ENCODE measurements at places on chromosomes 3 and 15.
A peak's percentile ranks its signal among the peaks of the same experiment; 100 is the strongest.

DNA sequence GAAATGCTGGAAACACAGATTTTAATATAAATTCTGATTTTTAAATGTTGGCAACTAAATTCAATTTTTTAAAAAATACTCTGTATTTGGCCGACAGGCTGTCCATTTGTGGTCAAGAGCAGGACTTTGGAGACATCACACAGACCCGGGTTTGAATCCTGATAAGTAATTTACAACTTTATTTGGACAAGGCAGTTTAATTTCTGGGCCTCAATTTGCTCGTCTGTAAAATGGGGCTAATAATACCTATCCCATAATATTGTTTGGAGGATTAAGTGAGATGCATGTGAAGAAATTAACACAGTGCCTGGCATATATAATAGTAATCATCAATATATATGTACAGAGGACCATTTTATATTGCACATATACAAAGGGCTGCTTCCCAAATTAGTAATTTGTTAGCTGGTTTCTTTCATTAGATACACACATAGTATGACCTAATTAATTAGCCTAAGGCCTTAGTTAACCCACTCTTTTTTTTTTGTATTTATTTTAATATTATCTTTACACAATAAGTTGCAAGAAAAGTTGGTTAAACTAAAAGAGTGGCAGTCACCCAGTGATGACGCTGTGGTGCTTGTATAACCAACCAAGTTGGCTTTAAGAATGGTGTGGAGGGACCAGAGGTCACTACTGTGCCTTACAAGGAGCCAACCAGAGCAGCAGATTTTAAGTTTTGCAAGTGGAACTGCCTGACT lies 665 bp downstream of the PIGB start:
- DNase-seq: no peak

DNA sequence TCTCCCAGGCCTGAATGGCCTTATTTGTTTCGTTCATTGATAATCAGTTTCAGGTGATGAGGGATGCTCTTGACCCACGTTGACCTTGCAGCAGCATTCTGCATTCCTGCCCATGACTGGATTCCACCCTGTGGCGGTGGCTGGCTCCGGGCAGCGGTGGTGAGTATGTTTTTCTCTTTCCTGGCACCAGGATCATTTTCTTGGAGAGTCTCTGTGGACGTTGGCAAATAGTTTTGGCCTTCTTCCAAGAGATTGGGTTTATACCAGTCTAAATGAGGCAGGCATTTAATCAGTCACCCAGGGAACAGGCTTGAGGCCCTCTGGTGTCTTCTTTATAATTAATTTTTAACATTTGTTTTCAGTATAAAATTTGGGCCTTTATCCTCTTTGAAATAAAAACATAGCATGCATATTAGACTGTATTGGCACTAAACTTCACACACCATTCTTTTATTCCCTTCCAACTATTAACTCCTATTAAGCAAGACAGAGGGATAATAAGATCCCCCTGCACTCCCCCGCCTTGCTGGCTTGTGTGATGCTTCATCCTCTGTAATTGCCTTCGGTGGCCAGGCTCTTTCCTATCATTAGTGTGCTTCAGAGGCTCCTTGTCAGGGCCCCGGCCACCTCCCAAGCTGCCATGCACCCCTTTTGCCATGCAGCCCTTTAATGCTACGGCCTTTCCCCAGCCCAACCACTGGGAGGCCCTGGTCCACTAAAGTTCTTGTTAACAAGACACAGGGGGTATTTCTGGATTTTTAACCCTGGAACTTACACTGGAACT lies 176.2 kb upstream of the TOPAZ1 start:
- no peak for DNase-seq

DNA sequence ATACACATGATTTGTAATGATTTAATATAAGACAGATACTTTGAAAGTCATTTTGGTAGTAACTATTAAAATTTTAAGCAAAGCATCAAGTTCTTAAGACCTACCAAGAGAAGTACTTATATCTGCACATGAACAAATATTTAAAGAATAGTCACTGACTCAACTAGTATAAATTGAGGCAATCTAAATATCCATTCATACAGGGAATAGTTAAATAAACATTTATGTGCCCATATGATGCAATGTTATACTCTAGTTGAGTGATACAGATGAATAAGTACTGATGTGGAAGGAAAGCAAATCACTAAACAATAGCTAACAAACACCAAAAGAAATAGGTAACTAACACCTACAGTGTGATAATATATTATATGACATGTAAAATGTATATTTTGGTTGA lies 527.7 kb downstream of the EPHA3 start:
- no peak for DNase-seq

GRCh38 chr3:189262746-189263145 lies 91.0 kb downstream of the TPRG1 start:
- no peak for DNase-seq

- no peak for DNase-seq
Observed at GRCh38 chr3:105865867-105866350, 2.9 kb downstream of the CBLB start.

- no peak for DNase-seq
Observed at GRCh38 chr15:97712530-97712929, 248.0 kb upstream of the ARRDC4 start.

DNA sequence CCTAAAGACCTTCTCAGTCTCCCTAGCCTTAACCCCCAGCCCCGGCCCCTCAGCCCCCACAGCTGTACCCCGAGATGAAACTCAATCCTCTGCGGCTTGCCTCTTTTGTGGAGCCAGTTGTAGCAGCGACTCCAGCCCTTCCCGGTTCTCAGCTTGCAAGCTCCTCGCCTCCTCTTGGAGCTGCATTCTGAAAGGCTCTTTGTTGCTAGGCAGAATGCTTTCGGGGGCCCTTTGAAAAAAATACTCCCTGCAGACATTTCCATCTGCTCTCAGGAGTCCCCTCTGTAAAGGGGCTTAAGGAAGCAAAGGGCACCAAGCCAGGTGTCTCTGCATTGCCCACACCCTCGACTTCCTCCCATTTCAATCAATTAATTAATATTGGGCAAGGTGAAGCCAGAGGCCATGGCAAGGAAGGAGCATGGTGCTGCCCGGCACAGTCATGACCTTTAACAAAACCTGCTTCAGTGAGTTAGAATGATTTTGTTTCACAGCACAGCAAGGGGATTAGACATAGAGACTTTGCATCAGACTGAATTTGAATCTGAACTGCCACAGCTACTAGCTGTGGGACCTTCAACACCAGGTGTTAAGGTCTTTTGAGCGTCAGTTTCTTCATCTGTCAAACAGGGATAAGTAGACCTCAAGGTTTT lies 65.5 kb downstream of the SRGAP3 start:
- DNase-seq: peak; percentile 62

GRCh38 chr3:148042663-148043445 lies 633.7 kb downstream of the ZIC1 start:
- no peak for DNase-seq

DNA sequence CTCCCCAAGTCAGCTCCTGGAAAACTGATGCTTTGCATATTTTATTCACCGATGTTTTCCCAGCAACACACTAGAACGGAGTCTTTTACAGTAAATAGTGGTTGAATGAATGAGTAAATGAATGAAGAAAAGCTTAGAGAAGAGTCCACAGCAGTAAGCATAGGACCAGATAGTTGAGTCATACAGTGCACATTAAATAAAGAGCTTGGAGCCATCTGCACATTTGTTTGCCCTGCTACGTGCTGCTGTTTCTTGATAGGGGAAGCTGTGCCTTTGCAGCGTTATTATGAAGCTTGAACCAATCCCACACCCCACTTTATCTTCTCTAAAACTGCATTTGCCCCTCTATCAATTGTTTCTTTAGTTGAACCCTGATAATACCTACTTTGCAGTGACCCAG lies 1.2 kb downstream of the FAM98B start:
- DNase-seq: no peak

DNA sequence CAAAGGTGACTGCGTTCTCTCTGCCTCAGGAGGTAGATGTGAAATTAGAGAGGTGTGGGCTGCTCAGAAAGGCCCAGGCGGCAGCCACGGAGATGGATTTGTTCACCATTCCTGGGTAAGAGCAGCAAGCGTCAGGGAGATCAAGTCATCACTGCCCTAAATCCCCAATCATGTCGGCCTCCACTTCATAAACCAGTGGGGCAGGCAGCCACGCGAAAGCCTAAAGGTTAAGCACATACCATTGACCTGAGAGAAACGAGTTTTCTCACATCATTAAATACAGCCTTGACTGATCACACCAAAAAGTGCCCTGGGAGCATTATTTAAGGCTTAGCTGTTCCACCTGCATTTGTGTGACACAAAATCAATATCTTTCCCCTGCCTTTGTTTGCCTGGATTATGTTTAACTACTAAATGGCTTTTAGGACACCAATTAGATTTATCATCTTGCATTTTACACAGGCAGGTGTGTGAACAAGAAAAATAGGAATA lies 50.7 kb upstream of the FOXB1 start:
- DNase-seq: no peak

DNA sequence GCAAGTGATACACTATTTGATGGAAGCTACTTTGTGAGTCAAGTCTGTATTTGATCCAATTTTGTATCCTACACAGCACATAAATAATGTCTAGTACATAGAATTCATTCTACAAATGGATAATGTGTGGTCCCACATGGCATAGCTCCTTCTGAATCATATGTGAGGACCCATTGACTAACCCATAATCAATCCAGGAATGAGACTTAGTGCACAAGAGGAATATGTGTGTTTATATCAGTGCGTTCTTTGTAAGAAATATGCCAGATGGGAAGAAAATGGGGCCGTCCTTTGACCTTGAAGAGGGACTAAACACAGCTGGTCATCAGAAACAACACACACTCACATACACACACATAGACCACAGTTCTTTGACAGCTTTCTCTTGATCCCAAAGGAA lies 282.7 kb upstream of the SEMA6D start:
- no peak for DNase-seq

DNA sequence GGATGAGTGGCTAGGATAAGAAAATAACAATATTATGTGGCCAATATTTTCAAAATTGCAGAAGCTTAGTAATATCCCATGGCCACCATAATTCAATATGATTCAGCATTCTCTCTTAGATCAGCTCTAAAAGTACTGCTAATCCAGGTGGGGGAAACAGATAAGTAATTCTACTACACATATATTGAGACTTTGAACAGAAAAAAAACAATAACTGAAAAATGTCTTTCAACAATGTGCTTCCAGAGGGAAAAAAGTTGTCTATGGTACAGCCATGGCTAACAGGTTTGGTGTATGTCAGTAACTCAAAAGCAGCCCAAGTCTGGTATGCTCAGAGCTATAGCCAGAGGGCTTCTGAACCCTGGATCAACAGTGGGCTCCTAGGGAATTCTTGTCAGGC lies 42.4 kb upstream of the PPIB start:
- DNase-seq: no peak

GRCh38 chr3:116135457-116136085 lies 309.7 kb downstream of the LSAMP start:
- DNase-seq: no peak

DNA sequence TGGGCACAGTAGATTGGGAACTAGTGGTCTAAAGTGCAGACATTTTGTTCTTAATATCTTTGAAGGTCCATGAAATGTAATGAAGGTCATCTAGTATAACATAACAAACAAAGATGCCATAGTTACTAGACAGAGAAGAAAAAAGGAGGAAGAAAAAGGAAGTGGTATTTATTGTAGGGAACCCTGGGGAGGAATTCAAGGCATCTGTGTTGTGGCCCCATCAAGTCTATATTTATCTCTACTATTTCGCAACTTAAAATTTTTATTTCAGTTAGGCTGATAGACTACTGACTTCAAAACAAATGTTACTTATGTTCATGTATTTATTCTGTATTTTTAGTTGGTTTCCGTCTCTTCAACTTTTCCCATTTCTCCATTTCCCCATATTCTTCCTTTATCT lies 48.9 kb upstream of the ZDHHC23 start:
- DNase-seq: no peak

GRCh38 chr3:66075281-66075680 lies 36.6 kb upstream of the MAGI1 start:
- DNase-seq: no peak

- no peak for DNase-seq
Observed at GRCh38 chr3:58200846-58201355, 9.9 kb downstream of the DNASE1L3 start.

- no peak for DNase-seq
Observed at GRCh38 chr3:131714585-131715220, 211.9 kb upstream of the MRPL3 start.

- DNase-seq: no peak
Observed at GRCh38 chr3:27165321-27165721, 203.9 kb downstream of the NEK10 start.

GRCh38 chr15:41881550-41881919 lies 12.3 kb downstream of the SPTBN5 start:
- no peak for DNase-seq

DNA sequence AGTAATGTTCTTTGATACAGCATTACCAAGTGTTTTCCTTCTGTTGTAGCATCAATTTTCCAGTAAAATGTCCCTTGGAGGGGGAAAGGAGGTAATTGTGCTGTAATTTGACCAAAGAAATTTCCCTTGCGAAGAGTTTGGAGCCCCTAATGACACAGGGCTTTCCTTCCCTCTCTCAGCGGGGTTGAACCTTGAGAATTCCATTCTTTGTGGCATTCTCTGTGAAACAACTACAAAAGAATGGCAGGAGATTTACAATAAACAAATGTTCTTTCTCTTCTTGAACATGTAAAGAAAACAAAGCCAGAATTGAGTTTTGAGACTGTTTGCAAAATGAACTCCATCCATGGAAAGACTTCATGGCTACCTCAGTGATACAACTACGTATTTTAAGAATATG lies 53.4 kb downstream of the SIDT1 start:
- no peak for DNase-seq

DNA sequence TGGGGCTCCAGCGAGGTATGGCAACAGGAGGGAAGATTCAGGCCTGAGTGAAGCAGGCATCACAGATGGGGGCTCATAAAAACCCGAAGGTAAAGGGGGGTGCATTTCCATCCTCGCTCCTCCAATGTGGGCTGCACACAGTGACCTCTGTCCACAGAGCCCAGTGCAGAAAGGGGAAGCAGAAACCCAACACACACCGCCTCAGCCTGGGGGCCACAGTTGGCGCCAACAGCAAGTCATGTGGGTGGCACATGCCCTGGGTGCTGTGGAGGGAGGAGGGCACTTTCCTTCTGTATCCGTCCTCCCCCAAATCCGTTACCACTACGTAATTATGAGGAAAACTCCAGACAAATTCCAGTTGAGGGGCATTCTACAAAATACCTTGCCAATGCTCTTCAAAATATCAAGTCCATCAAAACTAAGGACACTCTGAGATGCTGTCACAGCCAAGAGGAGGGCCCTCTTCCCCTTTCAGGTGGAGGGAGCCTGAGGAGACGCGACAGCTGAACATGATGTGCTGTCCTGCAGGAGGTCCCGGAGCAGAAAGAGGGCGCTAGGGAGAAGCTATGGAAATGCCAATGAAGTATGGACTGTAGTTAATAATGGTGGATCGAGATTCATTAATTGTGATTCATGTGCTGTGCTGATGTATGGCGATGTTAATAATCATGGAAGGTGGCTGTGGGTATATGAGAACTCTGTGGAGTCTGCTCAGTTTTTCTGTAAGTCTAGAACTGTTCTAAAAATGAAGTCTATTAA lies 16.4 kb downstream of the APBA2 start:
- no peak for DNase-seq

GRCh38 chr3:128482666-128483656 lies 10.0 kb downstream of the GATA2 start:
- DNase-seq: no peak
